Uterus (tissue), 4 donors: ENCODE measurements at places on chromosomes 7 and 10.
A peak's percentile ranks its signal among the peaks of the same experiment; 100 is the strongest.

DNA sequence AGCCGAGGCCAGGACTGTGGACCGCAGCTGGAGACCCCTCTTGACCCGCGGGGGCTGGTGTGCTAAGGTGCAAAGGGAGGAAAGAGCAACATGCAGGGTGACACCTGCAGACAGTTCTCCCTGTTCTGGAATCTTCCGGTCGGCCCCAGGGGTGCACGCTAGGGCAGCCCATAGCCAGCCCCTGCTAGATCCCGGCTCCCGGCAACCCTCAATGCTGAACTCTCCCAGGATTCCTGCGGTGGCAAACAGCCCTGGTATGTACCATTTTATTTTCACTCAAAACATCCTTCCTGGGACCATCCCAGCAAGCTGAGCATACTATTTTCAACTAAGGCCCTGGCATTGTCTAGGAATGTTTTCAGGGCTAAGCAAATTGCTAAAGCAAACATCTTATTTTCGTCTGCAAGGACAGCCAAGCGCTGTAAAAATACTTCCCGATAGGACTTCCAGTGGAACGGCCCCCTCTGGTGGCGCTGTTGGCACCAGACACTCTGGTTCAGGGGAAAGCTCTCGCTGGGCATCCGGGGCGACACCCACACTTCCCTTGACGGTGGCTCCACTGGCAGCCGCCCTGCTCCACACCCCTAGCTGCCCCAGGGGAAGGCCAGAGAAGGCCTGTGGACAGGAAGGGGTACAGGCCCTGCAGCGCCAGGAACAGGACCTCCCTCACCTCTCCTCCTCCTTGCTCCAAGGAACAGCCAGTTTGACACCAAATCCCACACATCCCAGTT, 99.4 kb downstream of the CTBP2 start:
- peak; percentile 88 for DNase-seq

- no peak for DNase-seq
Observed at GRCh38 chr7:128591705-128592104, 80.4 kb upstream of the GARIN1A start.

GRCh38 chr10:35375091-35375765, 38.9 kb downstream of the CCNY start:
- no peak for DNase-seq

- DNase-seq = peak; percentile 38
Observed at GRCh38 chr7:6271060-6271658, 1.3 kb downstream of the CYTH3 start.

DNA sequence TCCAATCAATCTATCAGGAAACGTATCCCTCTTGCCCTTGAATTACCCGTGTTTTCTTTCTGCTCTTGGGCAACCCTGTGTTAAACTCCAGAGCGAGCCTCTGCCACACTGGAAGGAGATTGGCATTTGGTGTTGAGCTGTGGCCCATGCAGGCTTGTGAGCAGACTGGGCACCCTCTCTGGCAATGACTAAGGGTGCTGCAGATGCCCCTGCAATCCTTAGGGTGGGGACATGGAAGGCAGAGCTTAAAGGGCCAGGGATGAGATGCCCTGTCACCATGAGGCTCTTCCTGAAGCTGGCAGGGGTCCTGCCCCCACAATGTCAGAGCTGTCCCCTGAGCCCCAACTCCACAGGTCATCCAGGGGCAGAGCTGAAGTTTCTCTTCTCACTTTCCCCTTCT, 19.5 kb upstream of the FAM180A start:
- DNase-seq = no peak

GRCh38 chr10:30818010-30818660, 188.6 kb upstream of the LYZL2 start:
- DNase-seq = no peak

DNA sequence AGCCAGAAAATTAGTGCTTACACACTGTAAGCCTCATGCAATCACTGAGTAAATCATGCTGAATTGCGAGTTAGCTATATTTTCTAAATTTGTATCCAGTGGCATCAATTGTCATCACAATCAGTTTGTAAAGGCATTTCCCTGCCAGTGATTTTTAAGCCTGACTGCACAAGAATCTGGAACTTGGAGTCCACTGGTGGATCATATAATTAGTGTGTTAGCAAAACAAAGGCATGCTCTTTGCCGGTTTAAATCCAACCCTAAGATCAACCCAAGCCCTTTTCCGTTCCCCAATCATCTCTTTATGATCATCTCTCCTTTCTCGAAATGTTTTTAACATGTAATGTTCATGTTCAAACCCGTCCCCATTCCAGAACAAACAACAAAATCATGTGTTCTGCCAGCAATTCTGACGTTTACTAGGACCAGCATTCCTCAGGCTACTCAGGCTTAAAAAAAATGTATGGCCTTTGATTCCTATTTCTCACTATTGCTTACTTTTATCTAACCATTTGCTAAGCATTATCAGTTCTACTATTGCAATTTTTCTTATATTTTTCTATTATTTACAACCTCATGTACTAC, 649.2 kb downstream of the SORCS1 start:
- no peak for DNase-seq

DNA sequence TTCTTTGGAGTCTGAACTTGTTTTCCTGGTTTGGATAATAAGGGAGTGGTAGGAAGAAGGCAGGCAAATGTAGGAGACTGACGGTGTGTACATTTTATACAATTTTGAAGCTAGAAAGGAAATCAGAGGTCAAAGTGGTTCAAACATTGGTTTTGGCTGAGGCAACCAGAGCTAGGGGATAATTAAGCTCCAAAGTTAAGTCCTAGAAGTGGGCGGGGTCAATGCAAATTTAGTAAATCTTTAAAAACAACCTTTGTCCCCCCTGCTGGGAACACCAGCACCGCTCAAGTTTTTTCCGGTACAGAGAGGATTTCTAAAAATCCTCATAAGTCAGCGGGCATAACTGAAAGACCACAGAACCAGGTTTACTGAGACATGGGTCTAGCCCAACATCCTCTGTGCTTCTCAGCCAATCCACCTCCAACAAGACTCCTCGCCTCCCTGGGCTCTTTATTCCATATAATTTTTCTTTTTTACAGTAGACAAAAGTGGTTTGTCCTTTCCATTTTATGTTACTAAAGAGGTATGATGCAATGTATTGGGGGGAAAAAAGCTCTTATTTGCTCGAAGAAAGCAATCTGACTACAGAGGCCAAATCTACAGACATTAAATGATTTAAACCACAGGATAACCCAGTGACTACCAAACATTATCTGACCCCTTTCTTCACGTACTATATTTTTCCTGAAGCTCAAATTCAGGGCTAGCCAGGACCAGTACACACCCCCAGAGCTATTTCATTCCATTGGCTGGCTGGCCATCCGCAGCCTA, 1.6 kb downstream of the GLUD1 start:
- no peak for DNase-seq

DNA sequence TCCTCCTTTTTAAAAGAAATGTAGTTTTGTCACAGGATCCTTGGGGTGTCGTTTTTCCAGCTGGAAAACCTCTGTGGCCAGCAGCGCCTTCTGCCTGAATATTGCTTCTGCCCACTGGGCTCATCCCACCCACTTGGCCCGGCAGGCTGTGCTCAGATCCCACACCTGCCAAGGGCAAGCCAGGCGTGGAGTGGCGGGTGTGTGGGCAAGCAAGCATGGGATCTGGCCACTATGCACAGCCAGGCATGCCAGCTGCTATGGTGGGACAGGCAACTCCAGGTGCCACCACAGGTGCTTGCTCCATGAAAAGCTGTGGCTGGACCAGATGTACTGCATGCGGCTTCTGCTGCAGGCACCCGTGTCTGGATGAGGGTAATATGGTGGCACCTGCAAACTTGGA, 31.2 kb upstream of the INPP5F start:
- DNase-seq = no peak

DNA sequence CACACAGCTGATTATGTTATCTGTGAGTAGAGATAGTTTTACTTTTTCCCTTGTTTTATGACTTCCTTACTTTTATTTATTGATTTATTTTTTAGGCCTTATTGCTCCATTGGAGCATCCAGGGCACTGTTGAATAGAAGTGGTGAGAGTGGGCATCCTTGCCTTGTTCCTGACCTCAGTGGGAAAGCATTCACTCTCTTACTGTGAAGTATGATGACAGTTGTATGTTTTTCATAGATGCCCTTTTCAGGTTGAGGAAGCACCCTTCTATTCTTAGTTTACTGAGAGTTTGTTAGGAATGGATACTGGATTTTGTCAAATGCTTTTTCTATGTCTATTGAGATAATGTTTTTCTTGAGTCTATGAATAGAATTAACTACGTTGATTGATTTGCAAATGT, 88.6 kb downstream of the XRCC2 start:
- no peak for DNase-seq

GRCh38 chr7:122858320-122858719, 27.9 kb downstream of the CADPS2 start:
- no peak for DNase-seq

DNA sequence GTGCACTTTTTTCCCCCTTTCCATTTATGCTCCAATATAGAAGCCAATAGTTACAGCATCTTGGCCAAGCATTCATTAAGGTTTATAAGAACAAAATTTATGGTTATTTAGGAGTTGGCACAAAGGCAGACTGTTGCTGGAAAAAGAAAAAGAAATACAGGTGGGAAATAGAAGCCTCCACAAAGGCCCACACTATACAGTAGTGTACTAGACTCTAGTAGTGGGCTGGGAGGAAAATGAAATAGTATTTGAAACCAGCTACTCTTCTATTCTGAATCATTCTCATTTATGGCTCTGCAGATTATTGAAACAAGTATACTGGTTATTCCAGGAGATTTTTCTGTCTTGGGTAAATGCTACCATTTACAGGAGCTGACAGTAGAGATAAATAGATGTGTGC, 80.9 kb upstream of the CDK6 start:
- DNase-seq = no peak

GRCh38 chr10:8245131-8245813, 190.8 kb downstream of the GATA3 start:
- no peak for DNase-seq

GRCh38 chr7:2950578-2950977, 93.1 kb downstream of the CARD11 start:
- no peak for DNase-seq

GRCh38 chr7:138002828-138003189, 923 bp upstream of the CREB3L2 start:
- no peak for DNase-seq

- no peak for DNase-seq
Observed at GRCh38 chr7:134495546-134495945, 31.8 kb upstream of the AKR1B10 start.

DNA sequence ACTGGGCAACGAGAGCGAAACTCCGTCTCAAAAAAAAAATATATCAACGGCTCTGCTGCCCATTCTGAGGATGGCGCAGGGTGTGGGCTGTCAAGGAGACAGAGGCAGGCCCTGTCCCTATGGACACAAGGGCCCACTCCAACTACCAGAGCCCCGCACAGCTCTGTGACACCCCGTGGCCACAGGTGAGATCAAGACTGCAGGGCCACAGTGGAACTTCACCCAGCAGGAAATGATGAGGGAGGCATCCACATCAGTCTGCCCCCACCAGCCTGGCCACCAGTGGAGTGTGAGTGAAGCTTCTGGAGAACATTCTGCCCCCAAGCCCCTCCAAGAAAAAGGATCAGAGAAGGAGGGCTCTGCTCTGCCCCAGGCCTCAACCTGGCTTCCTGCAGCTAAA, 136.7 kb downstream of the DLG5 start:
- no peak for DNase-seq

GRCh38 chr7:107661081-107661864, 645 bp downstream of the SLC26A4 start:
- DNase-seq = peak; percentile 37

GRCh38 chr7:155585951-155586350, 39.6 kb upstream of the CNPY1 start:
- DNase-seq = no peak
